ENCODE measurements at places on chromosomes 3 and 15. TPM values are rescaled to one million over a fixed set of nuclear protein-coding genes. Genes with fewer than 3 reads are reported as not detected.

Gene SGO1
- 5.4 TPM for total RNA-seq

Gene XIRP1
- not detected for total RNA-seq

Gene FBXL22
- total RNA-seq, result 0.11 TPM

Gene PLOD2
- 312 TPM for total RNA-seq

Gene POPDC2
- total RNA-seq, result 0.11 TPM

Gene KLHL40
- not detected for total RNA-seq

Gene CHRD
- total RNA-seq, result 0.20 TPM

Gene TTLL13
- 0.04 TPM for total RNA-seq

Gene RTP3
- total RNA-seq, result 0.07 TPM

Gene MEIS2
- 53.1 TPM for total RNA-seq

Gene ARHGAP31
- 24.0 TPM for total RNA-seq

Gene KCNH8
- under 0.01 TPM for total RNA-seq

Gene MYEF2
- total RNA-seq, result 31.3 TPM
